Amniotic epithelial cell (primary cell): ENCODE measurements at places on chromosomes 5 and 9.

- DNase-seq, result no peak
These were observed 451.7 kb downstream of the AGTPBP1 start for GRCh38 chr9:85290019-85290418.

- DNase-seq, result no peak
These were observed 386.3 kb downstream of the DIRAS2 start for GRCh38 chr9:90256345-90256744.

DNA sequence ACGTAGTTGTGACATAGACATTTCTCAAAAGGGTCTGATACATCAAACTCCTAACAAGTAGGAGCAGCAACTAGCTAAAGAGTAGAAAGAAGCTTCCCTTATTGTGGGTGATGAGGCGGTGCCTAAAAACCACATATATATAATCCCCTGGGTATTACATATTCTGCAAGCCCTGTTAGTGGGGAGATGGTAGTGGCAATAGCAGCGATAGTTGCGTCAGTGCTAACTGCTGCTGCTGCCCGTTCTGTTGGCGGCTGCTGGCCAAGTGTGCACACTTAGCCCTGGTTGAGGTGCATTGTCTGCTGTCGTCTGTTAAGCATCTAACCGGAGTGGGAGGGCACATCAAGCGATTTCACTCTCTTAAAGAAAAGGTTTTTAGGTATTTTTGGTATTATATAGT lies 35.8 kb downstream of the VLDLR start:
- DNase-seq, result no peak

DNA sequence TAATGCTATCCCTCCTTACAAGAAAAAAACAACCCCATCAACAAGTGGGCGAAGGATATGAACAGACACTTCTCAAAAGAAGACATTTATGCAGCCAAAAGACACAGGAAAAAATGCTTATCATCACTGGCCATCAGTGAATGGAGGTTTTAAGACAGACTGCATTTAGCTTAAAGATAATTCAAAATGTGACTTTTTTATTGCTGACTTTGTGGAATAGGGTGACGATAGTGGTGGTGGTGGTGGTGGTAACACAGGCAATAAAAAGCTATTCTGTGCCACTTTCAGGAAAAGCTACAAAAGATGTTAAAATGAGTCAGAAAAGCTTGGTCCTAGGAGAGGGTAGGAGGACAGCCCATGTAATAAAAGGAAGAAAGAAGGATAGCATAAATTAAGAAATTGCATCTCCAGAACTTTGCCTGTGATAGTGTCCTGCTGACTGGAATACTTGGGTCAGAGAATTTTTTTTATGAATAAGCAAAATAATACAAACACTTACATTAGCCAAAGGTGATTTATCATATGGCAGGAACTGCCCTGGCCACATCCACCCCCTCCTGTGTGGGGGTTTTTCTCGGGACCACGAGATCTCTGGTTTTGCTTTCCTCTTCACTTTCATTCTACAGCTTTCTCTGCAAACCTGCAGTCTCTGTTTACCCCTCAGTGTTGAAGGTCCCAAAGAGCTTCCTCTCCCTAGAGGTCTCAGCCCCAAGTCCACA lies 186.7 kb downstream of the DRD1 start:
- no peak for DNase-seq

- DNase-seq, result no peak
These were observed 460.6 kb downstream of the CETN3 start for GRCh38 chr5:89948977-89949376.

- no peak for DNase-seq
These were observed 88.7 kb downstream of the PRKACG start for GRCh38 chr9:68925175-68925574.

- no peak for DNase-seq
These were observed 43.0 kb downstream of the PIK3R1 start for GRCh38 chr5:68258531-68258930.

- no peak for DNase-seq
These were observed 41.3 kb upstream of the OLFM1 start for GRCh38 chr9:135045928-135046738.

DNA sequence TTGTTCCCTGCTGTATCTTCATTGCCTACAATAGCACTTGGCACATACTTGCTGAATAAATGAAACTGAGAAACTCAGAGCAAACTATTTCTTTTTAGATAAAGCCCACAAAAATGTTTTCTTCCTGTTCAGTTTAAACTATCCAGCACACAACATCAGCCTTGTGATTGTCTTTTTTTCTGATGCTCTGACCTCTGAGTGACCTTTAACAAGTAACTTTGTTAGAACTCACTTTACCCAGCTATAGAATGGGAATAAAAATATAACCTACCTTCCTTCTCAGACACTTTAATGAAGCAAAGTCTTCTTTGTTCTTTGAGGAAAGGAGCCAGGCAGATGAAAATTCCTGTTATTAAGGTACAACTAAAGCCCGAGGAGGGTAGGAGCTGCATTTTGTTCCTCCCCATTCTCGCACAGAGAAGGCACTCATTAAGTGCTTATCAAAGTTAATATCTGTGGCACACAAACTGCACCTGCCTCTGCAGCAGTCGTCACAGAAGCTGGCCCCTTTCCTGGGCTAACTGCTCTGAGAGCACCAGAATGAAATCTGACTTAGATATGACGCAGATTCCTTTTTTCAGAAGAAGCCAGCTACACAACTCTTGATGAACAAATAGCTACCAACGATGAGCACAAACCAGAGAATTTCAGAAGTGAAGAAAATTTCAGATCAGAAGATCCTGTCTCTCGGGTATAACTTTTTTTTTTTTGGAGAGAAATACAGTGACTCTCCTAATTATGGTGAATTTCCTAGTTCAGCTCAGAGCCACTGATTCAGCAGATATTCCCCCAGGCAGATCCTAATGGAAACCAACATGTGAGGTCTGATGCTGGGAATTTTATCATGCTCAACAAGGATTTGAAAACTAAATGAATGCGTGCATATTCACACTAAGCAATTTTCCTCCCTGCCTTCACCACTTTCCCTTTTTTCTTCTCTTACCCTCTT lies 31.0 kb upstream of the NR3C1 start:
- peak; percentile 24 for DNase-seq

- DNase-seq, result no peak
These were observed 247.2 kb downstream of the FSTL4 start for GRCh38 chr5:133364936-133365707.

DNA sequence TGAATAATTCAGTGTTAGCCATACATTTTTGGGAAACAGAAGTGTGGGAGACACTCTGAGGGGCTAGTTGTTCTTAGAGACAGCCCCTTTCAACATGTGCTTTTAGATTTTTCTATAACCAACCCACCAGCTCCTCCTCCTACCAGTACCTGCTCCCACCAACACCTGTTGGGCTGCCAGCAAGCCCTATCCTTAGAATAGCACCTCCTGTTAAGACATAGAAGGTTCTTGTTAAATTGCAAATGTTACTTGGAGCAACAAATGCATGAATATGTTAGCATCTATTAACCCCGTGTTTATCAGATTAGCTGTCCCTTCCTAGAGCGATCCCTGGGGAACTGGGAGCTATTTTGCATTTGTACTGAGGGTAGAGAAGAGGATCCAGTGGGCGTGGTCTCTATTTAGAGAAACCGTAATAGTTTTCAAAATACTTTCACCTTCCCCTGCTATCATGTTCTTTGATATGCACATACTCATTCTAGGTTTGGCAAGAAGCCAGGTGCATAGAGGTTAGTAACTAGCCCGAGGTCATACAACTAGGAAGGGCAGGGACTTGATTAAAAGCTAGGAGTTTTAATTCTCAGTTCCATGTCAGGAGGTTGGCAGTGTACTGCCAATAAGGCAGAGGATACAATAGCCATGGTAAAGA lies 334.4 kb downstream of the KCTD16 start:
- peak; percentile 22 for DNase-seq

DNA sequence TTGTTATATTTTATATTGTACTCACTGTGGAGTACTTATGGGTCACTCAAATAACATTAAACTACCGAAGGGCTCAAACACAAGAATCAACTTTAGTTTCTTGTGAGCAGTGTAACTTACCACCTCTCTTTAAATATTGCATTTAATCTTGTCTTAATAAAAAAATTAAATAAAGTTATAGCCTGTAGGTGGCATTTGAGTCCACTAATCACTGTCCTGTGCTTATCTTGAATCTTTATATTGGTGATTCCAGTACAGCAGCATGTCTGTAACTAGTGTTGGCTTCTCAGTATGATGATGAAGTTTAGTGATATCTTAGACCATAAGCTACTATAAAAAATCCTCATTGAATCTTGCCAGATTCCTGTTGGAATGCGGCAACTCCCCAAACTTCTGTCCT lies 313.8 kb downstream of the FAM170A start:
- peak; percentile 14 for DNase-seq

DNA sequence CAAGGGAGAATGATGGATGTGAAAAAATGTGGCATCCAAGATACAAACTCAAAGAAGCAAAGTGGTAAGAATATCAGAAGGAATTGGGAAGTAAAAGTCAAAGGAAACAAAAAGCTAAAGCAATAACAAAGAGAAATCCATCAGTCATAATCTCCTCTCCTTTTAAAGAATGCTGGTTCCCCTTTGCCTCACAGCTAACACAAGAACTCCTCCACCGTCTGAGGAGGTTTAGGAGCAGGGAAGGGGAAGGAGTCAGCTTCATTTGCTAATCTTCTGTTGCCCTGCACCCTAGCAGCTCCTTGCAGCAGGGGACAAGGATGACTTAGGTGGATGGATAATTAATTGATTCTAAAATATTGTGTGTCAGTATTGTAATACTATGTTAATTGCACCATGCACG lies 16.4 kb downstream of the CD274 start:
- DNase-seq, result no peak

DNA sequence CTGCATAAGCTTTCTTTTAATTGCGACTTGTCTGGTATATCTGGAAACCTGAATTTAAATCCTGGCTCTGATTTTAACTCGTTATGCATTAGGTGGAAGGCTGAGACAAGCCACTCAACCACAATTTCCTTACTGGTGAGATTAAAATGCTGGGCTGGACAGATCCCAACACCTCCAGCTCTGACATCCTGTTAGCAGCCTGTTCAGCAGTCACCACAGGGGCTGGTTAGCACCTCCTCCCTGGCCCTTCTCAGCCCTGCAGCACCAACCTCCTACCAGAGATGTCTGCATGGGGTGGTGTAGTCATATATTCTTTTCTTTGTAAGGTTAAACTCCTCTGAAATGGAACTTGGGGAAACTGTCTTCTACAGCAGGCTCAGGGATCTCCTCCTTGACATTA lies 156.5 kb upstream of the NFIL3 start:
- DNase-seq, result peak; percentile 57

- DNase-seq, result no peak
These were observed 35.8 kb downstream of the PTCH1 start for GRCh38 chr9:95481000-95481399.

GRCh38 chr5:99878830-99879229 lies 656.3 kb upstream of the FAM174A start:
- DNase-seq, result no peak

GRCh38 chr9:118008246-118008645 lies 304.0 kb downstream of the TLR4 start:
- DNase-seq, result no peak

- DNase-seq, result no peak
These were observed 330.3 kb downstream of the GADD45G start for GRCh38 chr9:89935115-89935514.

- peak; percentile 4 for DNase-seq
These were observed 14.6 kb upstream of the RNF183 start for GRCh38 chr9:113317777-113318176.

DNA sequence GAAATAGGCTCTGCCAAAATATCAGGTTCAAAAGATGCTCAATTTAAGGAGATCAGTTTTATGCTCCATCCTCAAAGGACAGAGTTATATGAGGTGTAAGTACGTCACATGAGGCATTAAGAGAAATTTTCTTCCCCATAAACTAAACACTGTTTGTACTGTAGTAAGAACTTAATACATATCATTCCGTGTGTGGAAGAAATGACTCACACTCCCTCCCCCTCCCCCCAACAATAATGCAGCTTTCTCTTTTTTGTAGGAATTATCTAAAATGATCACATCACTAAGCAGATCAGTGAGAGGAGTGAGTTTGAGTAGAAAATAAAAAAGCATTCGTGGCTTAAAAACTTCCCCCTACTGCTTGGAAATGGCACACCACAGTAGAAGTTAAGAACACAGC lies 2.2 kb downstream of the CDH12 start:
- peak; percentile 2 for DNase-seq

DNA sequence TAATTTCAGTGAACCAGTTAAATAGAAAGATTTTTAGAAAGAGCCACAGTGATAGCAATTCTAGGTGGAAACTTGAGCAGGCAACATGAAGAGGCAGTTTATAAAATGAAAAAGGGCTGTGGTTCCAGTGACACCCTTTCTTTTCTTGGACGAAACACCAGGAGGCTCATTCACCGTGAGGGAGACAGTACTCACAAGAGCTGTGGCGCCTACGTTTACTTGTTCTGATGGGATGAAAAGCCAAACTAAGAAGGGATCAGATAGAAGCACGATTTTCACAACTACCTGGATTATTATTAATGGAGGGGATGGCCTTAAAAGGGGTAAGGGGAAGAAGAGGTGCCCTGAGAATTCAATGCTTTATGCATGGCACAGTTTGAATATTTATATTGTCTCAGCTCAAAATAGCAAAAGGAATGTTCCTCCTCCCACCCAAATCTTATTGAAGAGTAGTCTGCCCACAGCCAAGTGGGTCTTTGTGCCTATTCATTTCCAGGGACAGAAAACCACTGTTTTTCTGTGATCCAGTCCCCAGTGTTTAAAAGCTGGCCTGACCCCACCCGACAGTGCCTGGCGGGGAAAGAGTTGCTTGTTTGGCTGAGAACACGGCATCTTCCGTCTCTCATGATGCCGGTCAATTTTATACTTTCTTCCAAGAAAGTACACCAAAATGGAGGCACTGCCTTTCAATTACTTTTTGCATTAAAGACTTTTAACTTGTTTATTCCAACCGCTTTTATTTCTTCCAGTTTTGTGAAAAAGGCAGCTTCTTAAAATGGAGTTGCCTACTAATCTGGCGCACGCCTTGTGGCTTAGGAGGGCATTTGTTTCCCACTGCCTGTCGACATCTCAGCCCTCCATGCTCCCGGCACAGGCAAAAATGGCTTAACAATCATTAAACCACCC lies 51.9 kb downstream of the HABP4 start:
- DNase-seq, result no peak

DNA sequence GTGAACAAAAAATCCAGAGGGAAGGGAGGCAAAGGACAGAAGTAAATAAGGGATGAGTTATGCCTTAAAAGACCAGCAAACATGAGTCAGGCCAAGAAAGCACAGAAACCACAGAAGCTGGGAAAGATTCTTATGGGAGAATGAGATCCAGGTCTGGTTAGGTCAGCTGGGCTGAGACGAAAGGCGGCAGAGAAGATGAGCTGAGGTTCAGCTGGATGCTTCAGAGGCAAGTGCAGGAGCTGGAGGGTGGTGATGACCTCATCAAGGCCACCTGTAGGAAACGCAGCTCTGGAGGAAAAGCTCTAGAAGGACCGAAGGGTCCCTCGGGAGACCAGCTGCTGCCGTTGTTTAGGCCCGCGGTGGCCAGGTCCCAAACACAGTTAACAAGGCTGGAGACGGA lies 152.0 kb downstream of the MYO10 start:
- DNase-seq, result peak; percentile 98

- no peak for DNase-seq
These were observed 26.9 kb downstream of the NEURL1B start for GRCh38 chr5:172667786-172668593.

GRCh38 chr5:143086908-143087637 lies 316.4 kb downstream of the NR3C1 start:
- DNase-seq, result peak; percentile 42
